GM12878 (cell line): ENCODE measurements at places on chromosomes 16 and 17. TPM values are rescaled to one million over a fixed set of nuclear protein-coding genes. Genes with fewer than 3 reads are reported as not detected.

DNA sequence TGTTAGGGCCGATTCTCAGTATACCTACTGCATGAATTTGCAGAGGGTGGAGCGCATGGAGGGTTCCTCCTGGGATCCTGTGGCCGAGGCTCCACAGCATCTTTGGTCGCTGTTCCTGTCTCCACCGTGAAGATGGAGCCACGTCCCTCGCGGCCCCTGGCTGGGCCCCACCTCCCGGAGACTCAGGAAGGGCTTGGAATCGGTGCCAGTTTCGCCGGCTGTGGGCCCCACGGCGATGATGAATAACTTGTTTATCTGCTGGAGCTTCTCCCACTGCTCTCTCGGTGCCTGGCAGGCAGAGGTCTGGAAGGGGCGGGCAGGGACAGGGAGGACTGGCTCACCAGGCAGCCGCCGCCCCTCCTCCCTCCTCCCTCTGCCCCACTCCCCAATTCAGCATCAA, 8.1 kb downstream of the SLC5A11 start:
- H3K4me1 ChIP-seq = no peaks in the 10 kb centered on the region
- no peak overlapping the region for H3K27ac ChIP-seq
- DNase-seq = no peak
- no peaks in the 10 kb centered on the region for H3K36me3 ChIP-seq
- H3K27me3 ChIP-seq = no peaks in the 10 kb centered on the region
- no peak overlapping the region for H3K4me3 ChIP-seq

DNA sequence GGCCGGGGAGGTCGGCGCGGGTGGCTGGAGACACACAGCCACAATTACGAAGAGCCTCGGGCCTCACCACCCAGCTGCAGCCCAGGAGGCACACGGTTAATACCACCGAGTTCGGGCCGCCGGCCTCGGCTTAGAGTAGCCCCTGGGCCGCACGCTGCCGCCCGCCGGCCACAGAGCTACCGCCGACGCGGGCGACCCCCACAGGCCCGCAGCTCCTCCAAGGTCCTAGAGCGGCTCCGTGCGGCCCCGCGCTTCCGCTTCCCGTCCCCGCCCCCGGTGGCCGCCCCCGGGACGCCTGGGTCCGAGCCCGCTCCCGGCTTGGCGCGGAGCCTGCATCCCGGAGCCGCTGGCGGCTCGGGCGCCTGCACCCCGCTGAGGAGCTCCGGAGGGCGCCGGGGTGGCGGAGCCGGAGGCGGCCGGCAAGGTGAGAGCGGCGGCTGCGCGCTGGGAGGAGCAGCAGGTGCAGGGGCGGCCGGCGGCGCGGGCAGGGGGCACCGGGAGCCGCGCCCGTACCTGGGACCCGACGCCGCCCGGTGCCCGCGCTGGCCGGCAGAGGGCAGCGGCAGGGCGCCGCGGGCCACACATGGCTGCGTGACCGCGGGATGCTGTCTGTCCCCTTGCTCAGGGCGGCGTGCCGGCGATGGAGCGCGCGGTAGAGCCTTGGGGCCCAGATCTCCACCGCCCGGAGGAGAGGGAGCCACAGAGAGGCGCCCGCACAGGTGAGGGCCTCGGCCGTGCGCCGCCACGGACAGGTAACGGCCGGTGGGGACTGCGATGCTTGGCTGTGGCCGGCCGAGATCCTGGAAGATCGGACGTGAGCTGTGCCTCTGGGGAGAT, at the start of gene ZNF48:
Gene ZNF48, plus strand, starts transcription at position 266 of the 837 bp plus-strand sequence. Its CDS starts 375 bp downstream, at position 641.
- H3K27me3 ChIP-seq = no peaks in the 10 kb centered on the region
- no peak for DNase-seq
- H3K27ac ChIP-seq = peak within 1 kb of the TSS; percentile 42
- peaks cover 2% of the 10 kb centered on the region for H3K36me3 ChIP-seq
- peaks cover 13% of the 10 kb centered on the region for H3K4me1 ChIP-seq

DNA sequence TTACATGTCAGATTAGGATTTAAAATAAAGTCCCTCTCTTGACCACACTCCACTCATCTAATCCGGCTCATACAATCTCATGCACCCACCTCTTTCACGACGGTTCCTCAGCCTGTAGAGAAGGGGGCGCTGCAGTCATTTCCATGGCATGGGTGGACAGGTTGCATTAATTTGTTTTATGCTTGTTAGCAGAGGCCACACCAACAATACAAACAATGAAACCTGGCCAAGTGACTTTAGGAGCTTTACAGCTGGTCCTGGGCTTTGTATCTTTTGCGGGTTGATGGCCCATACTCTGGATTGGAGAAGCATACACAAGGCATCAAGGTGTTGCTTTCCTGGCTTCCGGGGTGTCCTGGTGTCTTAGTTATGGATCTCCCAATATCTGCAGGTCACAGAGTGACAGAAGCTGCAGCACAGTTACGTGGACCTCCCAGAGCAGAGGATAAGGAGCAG, 9.7 kb upstream of the SNF8 start:
- H3K4me3 ChIP-seq = no peak overlapping the region
- DNase-seq = no peak
- no peaks in the 10 kb centered on the region; the same call in 1 of the 2 replicates for H3K27me3 ChIP-seq
- no peaks in the 10 kb centered on the region for H3K36me3 ChIP-seq
- H3K27ac ChIP-seq = no peak overlapping the region
- peaks cover 7% of the 10 kb centered on the region; the same call in 1 of the 2 replicates for H3K4me1 ChIP-seq

Gene HES7
- total RNA-seq = 1.3 and 1.9 TPM in 2 replicates

Gene CCL1
- 0.54 TPM in 1 of 2 replicates, not detected in the other for total RNA-seq

Gene OTOA
- total RNA-seq = 0.51 and 0.82 TPM in 2 replicates

DNA sequence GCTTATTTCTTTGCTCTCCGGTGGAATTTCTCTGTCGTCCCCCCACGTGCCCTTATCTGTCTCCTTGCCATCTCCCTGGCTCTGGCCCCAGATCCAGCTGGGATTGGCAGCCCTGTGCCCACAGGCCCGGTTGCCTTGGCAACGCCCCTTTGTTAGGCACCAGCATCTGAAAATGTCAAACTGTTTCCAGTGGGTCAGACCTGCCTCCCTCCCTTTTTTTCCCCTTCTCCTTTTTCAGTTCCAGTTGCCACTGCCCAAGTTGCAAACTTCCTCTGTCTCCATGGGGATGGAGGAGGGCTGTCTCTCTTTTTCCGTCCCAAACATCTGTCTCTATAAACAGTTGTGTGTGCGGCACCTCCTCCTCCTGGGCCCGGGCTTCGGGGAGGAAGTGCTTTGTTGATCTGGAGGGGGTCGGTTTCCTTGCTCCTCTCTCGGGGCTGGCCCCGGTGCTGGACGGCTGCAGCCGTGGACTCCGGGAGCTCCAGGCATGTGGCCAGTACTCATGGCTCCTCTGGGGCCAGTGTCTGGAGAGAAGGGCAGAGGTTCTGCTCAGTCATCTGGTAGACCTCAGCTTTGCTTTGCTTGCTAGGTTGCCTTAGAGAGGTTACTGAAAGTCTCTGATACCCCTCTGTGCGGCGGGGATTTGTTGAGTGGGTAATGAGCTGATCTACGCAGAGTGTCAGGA, 35.3 kb downstream of the SOCS3 start:
- no peaks in the 10 kb centered on the region for H3K27me3 ChIP-seq
- no peak for DNase-seq
- no peaks in the 10 kb centered on the region for H3K36me3 ChIP-seq
- H3K4me3 ChIP-seq = no peak overlapping the region
- no peak overlapping the region for H3K27ac ChIP-seq

DNA sequence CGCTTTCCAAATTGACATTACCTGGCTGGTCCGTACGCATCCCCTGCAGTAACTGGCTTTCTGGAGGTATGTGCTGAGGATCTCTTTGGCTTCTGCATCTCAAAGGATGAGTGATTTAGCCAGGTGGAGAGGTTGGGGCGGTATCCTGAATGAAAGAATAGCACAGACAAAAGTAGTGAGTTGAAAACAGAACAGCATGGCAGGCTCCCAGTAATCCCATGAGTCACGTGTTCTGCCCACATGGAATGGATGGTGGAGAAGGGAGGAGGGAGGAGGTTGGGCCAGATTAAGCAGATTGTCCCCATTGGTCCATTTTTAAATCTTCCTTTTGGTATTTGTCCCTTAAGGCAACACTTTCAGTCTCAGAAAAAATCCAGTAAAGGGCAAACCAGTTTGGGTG, 176.0 kb downstream of the WWOX start:
- no peaks in the 10 kb centered on the region for H3K4me1 ChIP-seq
- H3K36me3 ChIP-seq = no peaks in the 10 kb centered on the region
- no peak overlapping the region for H3K4me3 ChIP-seq
- DNase-seq = no peak

Gene EPX
- not detected in 2 replicates for total RNA-seq

DNA sequence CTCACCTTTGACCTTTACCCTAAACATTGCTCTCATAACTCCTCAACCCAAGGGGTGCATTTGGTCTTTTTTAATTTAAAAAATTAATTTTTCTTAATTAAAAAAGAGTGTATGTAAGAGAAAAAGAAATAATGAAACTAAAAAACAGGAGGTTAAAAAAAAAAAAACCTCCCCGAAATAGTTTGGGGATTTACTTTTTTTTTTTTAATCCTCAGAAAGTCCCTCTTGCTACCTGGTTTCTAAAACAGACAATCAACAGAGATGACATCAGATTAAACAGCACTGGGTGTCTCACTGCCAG, 301.3 kb downstream of the SOX9 start:
- H3K27ac ChIP-seq = peak overlapping the region; percentile 95
- no peaks in the 10 kb centered on the region for H3K36me3 ChIP-seq
- H3K4me3 ChIP-seq = peak overlapping the region; percentile 48; the same call in 1 of the 2 replicates
- no peak for DNase-seq
- peaks cover 64% of the 10 kb centered on the region for H3K4me1 ChIP-seq
- no peaks in the 10 kb centered on the region for H3K27me3 ChIP-seq

Gene SDR42E1
- 2.6 and 3.2 TPM in 2 replicates for total RNA-seq

DNA sequence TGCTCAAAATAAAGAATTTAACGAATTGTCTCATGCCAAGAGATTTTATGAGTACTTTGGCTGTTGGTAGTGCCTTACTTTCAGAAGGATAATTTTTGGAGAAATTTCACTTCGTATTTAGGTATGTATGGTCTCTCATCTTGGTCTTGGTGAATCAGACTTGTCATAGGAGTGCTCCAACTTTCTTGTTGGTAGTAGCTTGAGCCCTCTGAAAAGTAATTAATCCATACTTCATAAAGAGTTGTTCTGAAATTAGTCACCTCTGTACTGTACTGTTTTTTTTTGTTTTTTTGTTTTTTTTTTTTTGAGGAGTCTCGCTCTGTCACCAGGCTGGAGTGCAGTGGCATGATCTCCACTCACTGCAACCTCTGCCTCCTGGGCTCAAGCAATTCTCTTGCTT, 11.6 kb downstream of the ZNRF1 start:
- H3K36me3 ChIP-seq = no peaks in the 10 kb centered on the region
- no peak overlapping the region for H3K4me3 ChIP-seq
- peaks cover 55% of the 10 kb centered on the region for H3K4me1 ChIP-seq
- H3K27me3 ChIP-seq = no peaks in the 10 kb centered on the region
- H3K27ac ChIP-seq = peak overlapping the region; percentile 96

Gene TTYH2
- 7.7 and 8.5 TPM in 2 replicates for total RNA-seq

DNA sequence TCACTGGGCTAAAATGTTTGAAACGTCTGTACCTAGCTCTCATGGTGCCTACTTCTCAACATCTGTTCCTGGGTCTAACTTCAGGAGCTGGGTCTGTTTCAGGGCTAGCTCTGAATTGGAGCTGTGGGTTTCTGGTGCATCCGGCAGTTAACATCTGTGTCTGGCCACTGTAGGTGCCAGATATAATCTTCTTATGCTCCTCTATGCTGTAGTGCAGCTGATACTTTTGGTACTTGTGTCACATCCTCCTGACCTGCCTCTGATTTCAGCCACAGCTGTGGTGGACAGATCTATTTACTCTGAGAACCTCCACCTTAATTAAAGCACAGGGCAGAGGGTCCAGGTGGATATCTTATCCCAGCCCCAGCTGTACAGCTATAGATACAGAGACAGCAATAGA, 496.5 kb upstream of the CDH11 start:
- no peaks in the 10 kb centered on the region for H3K27me3 ChIP-seq
- H3K36me3 ChIP-seq = no peaks in the 10 kb centered on the region
- no peak for DNase-seq
- no peak overlapping the region for H3K27ac ChIP-seq
- no peak overlapping the region for H3K4me3 ChIP-seq

Gene SKAP1
- 36.6 and 38.4 TPM in 2 replicates for total RNA-seq

- no peaks in the 10 kb centered on the region for H3K36me3 ChIP-seq
- no peak for DNase-seq
- H3K4me1 ChIP-seq = no peaks in the 10 kb centered on the region
Measured at GRCh38 chr16:78490847-78491246, 391.4 kb downstream of the WWOX start.

DNA sequence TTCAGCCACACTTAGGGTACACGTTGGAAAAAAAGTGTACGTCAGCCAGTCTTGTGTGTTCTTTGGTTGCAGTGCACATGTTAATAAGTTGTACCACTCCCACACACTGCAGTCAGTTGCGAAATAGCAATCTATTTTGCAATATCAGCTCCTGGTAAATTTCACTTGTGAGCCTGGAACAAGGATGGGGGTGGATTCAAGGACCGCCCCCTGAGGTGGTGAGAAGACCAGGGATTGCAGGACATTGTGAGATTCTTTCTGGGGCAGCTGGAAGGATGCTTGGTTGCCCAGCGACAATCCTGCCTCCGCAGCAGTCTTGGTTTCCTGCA, 78.6 kb upstream of the ZFHX3 start:
- no peaks in the 10 kb centered on the region for H3K27me3 ChIP-seq
- DNase-seq = no peak
- no peak overlapping the region for H3K4me3 ChIP-seq
- no peaks in the 10 kb centered on the region for H3K36me3 ChIP-seq
- no peaks in the 10 kb centered on the region; the same call in 1 of the 2 replicates for H3K4me1 ChIP-seq
